ENCODE measurements at places on chromosomes 3 and 15.

DNA sequence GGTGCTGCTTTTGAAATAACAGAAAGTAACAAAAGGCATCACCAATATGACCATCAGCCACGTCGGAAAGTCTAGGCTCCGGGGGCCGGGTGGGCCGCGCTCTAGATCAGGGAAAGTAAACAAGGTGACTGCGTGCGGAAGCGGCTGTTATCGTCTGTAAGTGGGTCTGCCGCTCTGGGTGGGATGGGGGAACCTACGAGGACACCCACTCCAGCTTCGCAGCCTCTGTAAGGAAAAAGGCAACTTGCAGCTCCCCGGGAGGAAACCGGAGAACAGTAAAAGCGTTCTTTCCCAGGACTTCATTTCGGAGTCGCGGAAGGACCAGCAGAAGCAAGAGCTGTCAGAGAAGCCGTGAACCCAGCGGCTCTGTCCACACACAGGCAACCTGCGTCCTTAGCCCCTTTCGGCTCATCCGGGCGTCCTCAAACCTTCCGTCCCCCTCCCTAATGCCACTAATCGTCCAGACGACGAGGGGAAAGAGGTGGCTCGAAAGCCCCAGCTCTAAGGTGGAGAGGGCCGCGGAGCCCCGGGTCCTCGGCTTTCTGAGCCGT is 461 bp downstream of the XRN1 start:
- DNase-seq: no peak

GRCh38 chr3:53513556-53514190 is 19.3 kb downstream of the CACNA1D start:
- DNase-seq: no peak

DNA sequence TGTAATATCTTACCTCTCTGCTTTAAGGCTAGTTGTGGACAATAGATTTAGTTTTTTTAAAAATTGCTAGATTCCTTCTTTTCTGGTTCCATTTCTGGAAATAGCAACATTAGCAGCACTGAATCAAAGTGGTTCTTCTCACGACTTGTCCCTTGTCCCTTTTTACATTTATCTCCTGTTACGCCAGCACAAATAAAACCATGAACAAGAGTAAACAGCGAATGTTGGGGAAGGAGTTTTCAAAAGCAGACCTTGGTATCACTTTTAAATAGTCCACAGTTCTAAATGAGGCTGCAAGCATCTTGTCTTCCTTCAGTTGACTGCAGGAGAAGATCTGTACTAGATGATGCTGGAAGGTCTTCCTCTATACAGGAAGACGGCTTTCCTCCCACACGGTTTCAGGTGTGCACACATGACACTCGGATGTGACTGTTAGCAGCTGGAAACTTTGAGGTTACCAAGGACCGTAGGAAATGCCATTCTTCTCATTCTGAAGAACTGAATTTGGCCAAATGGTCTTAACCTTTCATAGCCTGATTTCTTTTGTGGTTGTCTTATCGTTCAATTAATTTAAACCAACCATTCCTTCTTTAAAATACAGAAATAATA is 251.0 kb upstream of the ICE2 start:
- peak; percentile 45 for DNase-seq

DNA sequence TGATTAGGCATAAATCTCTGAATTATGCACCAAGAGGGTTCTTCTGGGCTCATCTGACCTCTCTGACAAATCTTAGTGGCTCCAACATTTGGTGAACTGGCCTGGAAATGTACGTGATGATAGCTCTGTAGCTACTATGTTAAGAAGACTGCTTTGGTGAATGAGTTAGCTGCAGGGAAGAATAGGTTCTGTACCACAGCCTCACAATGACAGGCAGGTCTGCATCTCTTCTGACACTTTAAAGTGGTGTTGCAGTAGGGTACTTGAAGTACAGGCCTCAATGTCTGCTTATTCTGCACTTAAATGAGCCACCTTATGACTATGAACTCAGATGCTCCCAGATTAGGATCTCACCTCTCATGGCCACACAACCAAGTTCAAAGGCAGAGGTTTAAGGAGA is 7.0 kb downstream of the FGF7 start:
- no peak for DNase-seq

DNA sequence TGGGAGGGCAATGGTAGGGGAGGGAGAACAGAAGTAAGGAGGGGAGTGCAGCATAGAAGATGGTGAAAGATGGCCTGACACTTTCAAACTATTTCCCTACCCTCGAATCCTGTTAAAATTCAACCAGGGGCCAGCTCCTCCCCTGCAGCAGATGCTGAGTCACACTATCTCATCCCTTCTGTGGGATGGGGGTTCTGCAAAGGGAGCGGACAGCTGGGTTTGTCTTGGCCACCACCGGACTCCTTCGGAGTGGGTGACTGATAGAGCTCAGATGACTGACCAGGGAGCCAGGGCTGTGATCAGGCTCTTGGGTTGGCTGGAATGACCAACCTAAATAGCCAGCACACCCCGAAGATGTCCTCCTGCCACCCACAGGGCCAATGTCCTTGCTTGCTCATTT is 33.6 kb upstream of the TMCC1 start:
- no peak for DNase-seq
